ENCODE measurements at places on chromosomes 3 and 15.
A peak's percentile ranks its signal among the peaks of the same experiment; 100 is the strongest.

- no peak for DNase-seq
These were observed 171.9 kb upstream of the CADPS start for GRCh38 chr3:63047068-63047467.

GRCh38 chr3:49703443-49703927, 14.1 kb downstream of the RNF123 start:
- peak; percentile 53 for DNase-seq

DNA sequence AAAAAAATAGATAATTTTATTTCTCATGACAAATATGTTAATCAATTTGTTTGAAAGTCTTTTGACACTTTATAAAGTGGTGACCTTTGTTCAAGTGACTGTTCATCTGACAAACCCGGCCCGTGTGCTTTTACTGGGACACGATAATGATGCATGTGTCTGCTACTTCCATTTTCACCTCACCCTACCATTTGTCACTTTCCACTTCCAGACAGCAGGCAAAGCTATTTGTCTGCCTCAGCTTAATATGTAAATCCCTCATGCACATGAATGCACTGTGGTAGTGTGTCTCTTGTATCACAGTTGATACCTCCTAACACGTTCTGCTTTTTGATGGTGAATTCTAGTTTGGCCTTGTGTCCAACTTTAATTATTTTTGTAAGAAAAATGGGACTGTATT, 204.3 kb downstream of the BBX start:
- DNase-seq = no peak

GRCh38 chr3:107942951-107943749, 147.7 kb downstream of the CD47 start:
- no peak for DNase-seq

- DNase-seq = no peak
These were observed 33.0 kb upstream of the ANKDD1A start for GRCh38 chr15:64878705-64879104.

DNA sequence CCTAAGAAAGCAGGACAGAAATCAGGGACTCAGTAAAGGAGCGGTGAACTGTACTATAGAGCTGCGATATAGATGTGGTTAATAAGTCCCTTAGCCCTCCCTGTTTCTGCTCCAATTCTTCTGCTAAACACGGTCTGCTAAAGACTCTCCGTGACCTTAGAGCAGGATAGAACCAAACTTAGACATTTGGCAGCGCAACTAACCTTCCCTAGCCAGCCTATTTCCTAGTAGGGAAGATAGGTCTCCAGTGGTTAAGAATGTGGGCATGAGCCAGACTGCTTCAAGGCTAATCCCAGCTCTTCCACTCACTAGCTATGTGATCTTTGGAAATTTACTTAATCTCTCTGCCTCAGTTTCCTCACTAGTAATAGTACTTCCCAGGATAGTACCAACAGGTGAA, 193.6 kb upstream of the IL12A start:
- no peak for DNase-seq

DNA sequence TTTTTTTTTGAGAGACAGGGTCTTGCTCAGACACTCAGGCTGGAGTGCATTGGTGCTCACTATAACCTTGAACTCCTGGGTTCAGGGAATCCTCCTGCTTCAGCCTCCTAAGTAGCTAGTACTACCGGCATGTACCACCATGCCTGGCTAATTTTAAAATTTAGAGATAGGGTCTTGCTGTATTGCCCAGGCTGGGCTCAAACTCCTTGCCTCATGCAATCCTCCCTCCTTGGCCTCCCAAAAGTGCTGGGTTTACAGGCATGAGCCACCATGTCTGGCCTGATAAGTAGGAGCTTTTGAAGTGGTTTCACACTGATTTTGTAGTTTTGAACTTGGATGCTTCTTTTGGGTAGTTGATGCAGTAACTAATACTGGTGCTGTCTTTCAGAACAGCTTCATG, 7.8 kb downstream of the MAP2K1 start:
- no peak for DNase-seq

DNA sequence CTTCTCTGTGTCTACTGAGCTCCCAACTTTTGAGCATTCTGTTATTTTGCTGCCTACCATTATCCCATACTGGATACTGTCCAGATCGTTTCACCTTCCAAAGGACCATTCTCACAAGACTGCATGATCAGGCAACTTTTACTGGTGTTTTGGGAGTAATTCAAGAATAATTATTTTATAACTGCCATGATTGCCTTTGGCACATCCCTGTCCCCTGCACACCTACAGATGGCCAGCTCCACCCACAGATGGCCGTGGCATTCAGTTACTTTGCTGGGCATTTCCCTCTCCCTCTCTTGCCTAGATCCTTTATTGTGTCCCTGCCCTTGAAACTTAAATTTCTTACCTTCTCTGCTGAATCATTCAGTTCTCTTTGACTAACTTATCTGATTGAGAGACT, 263.9 kb downstream of the DIPK2A start:
- DNase-seq = no peak

- DNase-seq = no peak
These were observed 375.9 kb upstream of the NAALADL2 start for GRCh38 chr3:174483254-174483653.

- peak; percentile 92 for DNase-seq
These were observed 60.0 kb upstream of the STT3B start for GRCh38 chr3:31472479-31473390.

DNA sequence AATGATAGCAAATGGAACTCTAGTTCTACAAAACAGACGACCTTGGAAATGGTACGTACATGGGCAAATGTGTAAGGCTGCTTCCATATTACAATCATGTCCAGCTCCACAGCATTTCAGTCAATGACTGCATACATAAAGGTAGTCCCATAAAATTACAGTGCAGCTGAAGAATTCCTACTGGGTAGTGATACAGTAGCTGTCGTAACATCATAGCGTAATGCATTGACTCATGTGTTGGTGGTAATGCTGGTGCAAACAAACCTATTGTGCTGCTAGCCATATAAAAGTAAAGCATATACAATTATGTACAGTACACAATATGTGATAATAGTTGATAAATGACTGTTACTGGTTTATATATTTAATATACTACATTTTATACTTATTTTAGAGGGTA, 18.5 kb downstream of the TTC23 start:
- DNase-seq = no peak

GRCh38 chr15:82966671-82967071, 14.2 kb upstream of the HOMER2 start:
- DNase-seq = no peak

- peak; percentile 71 for DNase-seq
These were observed 3.4 kb upstream of the RFTN1 start for GRCh38 chr3:16516695-16517481.

GRCh38 chr3:61922118-61922517, 360.7 kb downstream of the PTPRG start:
- no peak for DNase-seq

- peak; percentile 55 for DNase-seq
These were observed 1.1 kb downstream of the CHD2 start for GRCh38 chr15:92901072-92901761.

- peak; percentile 59 for DNase-seq
These were observed 28.3 kb upstream of the CRYBG3 start for GRCh38 chr3:97793420-97794019.

GRCh38 chr3:24683633-24684384, 189.2 kb upstream of the THRB start:
- peak; percentile 66 for DNase-seq

- no peak for DNase-seq
These were observed 98.2 kb upstream of the UBE3A start for GRCh38 chr15:25536801-25537611.

DNA sequence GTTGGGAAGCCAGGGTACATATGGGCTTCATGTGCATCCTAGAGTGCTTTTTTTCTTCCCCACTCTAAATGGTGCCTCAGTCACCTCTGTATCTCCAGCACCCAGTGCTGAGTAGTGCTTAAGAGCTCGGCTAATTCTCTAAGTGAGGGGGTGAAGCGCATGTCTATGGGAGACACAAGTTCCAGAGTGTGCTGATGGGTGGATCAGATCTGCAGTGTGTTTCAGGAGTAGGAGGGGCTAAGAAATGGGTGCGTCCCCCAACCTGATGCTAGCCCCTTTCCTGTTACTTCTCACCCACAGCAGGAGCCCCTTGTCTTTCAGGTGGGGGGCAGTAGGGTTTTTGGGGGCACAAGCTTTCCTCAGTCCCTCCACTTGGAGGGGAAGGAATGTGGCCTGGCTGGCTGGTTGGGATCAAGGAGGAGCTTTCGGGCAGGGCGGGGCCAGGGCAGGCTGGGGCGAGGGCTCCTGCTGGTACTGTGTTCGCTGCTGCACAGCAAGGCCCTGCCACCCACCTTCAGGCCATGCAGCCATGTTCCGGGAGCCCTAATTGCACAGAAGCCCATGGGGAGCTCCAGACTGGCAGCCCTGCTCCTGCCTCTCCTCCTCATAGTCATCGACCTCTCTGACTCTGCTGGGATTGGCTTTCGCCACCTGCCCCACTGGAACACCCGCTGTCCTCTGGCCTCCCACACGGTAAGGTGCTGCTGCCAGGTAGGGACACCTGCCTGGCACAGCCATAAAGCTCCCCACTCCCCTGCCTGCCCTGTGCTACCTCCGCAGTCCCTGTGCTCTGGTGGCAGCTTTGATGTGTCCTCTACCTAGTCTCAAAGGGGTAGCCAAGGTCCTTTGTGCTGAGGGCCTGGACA, at the start of gene IL17RE:
IL17RE (plus strand) TSS at position 477 of the 866 bp plus-strand sequence; CDS start at position 562, 85 bp downstream.
- DNase-seq = no peak

GRCh38 chr15:49645941-49646340, 25.1 kb downstream of the DTWD1 start:
- DNase-seq = peak; percentile 77

DNA sequence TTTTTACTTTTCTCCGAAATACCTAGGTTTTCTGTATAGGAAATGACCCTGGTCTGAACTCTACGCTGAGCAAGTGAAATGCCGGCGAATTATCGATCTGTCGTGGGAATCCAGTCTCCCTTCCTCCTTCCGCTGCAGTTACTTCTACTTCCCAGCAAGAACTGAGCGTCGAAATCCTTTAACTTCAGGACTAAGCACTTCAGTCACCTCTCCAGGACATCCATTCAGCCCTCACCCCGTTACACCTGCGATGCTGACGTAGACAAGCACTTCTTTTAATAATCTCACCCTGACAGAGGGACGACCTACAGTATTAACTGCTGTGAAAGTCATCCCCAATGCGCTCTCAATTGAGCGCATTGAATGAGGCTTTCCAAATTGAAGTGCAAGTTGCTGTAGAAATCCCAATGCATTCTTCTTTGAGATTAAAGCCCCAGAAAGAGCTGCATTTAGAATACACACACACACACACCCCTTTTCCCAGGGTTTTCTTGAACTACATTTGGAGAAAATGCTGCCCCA, 1.3 kb downstream of the TOP2B start:
- peak; percentile 44 for DNase-seq

- no peak for DNase-seq
These were observed 48.9 kb downstream of the APBA2 start for GRCh38 chr15:28934645-28935044.

- DNase-seq = no peak
These were observed 832 bp downstream of the SLC41A3 start for GRCh38 chr3:126083138-126083445.

GRCh38 chr3:55469957-55470526, 17.1 kb downstream of the WNT5A start:
- DNase-seq = no peak

DNA sequence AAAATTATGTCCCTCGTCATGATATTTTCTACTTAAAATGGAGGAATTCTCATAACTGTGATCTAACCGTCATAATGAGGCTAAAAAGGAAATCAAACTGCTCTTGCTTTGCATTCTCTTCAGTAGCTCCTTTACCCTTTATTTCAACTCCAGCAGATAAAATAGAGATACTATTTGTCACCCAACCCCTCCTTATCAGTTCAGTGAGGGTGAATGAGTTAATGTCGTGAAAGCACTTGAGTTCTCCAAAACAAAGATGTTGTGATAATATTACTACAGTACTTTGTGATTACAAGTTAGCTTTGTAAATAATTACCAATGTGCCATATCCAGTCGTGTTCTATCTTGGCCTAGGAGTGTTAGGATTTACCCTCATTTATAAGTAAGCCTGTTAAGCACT, 63.4 kb upstream of the ANKRD28 start:
- DNase-seq = no peak

- DNase-seq = peak; percentile 26
These were observed at the start of gene CD96 for GRCh38 chr3:111541911-111542483. Gene CD96 (plus strand): TSS chr3:111542197. CDS start chr3:111542249, 52 bp downstream.

DNA sequence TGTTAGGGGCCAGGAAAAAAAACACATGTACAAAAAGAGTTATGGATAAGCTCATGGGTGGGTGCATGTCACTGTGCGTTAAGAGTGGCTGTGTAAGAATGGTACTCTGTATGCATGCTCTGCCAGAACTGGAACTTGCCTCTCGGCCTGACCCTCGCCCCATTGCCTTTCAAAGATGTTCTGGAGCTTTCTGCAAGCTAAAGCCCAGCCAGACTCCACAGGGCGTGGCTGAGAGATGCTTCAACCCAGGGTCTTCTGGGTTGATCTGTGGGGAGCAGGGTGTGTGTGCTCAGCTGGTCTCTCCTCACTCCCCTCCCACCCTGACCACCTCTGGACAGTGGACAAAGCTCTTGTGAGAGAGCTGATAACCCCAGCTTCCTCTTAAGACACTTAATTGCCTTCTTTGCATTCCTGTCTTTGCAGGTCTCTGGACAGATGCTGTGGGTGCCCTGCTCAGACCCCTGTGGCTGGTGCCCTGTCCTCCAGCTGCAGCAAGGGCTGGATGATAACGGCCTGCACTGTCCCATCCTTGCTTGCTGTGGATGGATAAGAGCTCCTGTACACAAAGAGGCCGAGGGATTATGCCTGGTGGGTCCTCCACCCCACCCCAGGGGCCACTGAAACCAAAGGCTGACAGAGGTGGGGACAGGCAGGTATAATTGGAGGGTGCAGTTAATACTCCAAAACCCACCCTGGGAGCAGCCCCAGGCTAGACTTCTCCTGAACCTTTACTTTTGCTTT, 28.7 kb downstream of the ALDH1L1 start:
- no peak for DNase-seq

GRCh38 chr15:75947092-75947491, 43.4 kb downstream of the FBXO22 start:
- peak; percentile 41 for DNase-seq

DNA sequence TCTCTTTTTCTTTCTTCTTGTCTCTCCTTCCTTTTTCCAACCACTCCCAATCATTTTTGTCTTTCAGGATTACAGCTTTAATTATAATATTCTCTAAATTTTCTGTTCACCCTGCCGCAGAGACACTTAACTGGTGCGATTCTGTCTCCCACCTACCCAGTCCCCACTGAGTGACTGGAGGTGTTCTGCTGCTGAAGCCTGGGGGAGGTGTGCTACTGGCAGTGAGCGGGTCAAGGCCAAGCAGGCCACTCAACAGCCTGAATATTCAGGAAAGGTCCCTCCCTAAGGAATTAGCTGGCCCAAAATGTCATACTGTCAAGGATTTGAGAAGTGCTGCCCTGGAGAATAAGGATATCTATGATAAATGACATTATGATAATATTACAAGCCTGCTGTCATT, 126.5 kb downstream of the GABRG3 start:
- no peak for DNase-seq

DNA sequence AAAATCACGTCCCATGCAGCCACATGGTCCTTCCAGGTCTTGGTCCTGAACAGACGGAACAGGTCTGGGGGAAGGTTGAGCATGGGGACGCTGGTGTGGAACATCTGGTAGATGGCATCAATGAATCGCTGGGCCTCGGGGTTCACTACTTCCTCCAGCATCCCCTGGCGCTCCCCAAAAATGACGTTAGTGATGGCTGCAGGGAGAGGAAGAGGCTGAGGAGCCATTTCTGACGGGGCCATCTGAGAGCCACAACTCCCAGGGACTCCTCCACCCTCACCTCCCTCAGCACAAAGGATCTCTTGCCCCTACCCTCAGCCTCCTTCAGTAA, 23.7 kb downstream of the CYP11A1 start:
- DNase-seq = no peak

- no peak for DNase-seq
These were observed 160.1 kb upstream of the PLAAT1 start for GRCh38 chr3:193080821-193081365.

- DNase-seq = peak; percentile 9
These were observed 303.7 kb upstream of the WNT5A start for GRCh38 chr3:55790596-55791350.
